ENCODE measurements at places on chromosomes 6 and 20.

DNA sequence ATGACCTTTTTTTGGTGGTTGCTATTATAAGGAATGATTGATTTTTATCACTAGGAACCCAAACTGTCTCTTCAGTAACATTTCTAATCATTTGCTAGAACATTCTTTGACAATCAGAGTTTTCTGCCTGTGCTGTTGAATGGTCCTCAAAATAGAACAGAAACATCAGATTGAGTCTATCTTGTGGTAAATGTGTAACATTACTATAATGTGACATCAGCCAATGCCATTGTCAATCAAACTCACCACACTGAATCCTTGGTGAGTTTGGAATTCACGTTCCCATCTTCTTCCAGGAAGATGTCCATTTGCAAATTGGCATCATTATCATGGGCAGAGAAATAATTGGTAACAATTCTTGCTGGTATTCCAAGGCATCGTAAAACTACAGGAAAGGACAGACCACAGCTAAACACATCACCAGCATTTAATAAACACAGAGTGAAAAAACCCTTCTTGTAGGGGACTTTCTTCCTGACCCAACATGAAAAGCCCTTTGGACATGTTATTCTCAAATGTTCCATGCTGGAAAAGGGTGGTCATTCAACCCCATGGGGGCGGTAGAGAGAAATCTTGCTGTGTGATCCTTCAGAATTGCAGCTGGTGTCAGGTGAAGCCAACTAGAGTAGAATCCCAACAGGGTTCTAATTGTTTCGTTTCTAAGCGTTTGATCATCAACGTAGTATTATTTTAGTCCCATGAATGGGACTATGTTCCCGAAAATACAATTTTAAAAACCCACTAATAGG lies 98.5 kb downstream of the F13A1 start:
- no peak for DNase-seq

DNA sequence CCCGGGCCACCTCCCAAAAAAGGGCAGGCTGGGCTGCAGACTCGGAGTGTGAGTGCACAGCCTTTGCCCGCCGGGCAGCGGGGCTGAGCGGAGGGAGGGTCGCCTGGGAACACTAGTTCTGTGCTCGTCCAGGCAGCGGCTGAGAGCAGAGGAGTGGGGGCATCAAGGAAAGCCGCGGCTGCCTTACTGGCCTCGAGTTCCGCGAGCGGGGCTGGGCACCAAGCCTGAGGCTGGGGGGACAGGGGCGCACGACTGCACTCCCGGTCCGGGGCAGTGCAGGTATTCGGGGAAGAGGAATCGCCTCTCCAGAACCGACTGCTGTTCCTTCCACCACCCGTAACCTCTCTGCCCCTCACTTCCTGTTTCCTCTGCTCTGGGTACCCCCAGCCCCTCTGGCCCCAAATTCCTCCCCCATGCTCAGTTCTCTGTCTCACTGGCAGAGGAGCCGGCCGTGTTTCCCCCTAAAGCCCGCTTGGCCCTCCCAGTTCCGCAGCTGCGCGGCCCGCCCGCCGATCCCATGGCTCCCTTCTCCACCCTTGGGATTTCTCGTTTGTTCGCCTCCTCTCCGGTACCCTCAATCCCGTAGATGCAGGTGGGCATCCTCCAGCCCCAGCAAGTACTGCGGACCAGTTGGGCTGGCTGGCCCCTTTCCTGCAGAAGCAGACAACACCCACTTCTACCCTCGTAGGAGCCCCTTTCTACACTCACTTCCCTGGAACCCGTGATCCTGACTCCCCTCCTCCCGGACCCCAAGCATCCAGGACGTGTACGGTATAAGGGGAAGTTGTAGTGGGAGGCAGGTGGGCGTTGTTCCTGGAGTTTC lies 5.1 kb downstream of the RING1 start:
- no peak for DNase-seq

DNA sequence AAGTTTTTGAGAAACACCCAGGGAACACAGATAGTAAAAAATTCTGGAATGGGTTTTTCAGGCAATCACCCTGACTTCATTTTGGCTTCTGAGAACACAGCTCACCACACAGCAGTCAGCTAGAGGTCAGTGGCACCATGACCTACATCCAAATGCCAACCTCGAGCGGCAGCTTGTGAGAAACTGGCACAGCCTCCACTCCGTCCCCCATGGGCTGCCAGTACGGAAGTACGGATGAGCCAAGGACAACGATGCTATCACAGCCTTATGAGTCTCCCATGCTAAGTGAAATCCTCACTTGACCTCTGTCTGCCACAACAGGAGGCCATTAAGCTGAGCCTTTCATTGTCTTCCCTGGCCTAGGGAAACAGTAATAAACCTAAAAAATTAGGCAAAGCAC lies 32.0 kb downstream of the KIF16B start:
- DNase-seq: no peak

DNA sequence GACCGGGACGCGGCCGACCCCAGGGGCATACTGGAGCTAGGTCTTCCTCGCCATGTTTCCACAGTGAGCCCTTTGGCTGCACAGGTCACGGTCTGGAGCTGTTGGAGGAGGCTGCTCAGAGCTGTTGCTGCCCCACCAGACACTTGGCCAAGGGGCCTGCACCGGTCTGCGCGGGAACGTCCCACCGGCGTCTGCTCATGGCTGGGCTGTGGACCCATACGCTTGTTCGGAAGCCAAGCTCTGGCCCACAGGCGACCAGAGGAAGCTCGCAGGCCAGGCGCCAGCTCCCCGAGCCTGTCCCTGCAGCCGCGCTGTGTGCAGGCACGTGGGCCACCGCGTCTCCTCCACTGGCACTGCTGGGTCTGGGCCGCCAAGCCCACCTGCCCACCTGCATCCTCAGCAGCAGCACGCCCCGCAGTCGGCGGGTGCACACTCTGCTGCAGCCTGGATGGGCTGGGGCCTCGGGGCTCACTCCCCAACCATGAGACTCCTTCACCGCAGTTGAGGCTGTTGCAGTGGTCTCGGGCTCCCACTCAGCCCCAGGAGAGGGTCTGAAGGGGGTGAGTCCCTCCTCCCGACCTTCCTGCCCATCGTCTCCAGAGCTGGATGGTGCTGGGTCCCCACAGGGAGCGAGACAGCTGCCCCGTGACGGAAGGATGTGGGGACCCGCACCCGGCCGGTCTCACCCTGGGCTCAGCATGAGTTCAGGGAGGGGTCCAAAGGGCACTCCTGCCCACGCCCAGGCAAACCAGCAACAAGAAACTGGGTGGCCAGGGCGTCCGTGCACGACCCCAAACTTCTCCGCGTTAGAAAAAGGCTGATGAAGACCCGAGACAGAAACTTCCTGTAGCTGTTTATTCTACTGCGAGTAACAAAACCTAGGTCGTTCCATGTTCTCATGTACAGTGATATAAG lies 15.5 kb upstream of the TCFL5 start:
- DNase-seq: no peak

DNA sequence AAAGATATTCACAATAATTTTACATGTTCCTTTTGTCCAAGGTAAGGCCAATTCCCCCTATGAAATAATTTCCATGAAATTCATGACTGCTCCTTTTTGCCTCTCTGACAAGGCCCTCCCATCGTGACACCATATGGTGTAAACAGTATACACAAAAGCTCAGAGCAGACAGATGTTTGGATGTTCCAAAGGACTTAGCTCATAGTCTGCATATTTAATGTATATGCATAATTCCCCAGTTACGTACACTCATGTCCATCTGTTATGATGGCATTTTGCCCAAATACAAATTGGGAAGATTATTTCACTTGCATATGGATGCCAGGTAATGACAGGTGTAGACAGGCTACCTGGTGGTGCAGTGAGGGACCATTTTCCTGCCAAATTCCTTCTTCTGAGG lies 376.5 kb downstream of the KHDRBS2 start:
- no peak for DNase-seq

- no peak for DNase-seq
Observed at GRCh38 chr6:80886475-80886874, 780.0 kb downstream of the BCKDHB start.

DNA sequence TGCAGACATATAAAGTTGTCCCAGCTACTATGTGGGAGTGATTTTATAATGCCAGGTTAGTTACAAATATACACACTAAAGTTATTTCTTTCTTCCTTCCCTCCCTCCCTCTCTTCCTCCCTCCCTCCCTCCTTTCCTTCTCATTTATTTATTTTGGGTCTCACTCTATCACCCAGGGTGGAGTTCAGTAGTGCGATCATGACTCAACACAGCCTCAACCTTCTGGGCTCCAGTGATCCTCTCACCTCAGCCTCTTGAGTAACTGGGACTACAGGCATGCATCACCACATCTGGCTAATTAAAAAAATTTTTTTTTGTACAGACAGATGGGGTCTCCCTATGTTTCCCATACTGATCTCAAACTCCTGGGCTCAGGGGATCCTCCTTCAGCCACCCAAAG lies 59.2 kb downstream of the PHF20 start:
- DNase-seq: no peak

DNA sequence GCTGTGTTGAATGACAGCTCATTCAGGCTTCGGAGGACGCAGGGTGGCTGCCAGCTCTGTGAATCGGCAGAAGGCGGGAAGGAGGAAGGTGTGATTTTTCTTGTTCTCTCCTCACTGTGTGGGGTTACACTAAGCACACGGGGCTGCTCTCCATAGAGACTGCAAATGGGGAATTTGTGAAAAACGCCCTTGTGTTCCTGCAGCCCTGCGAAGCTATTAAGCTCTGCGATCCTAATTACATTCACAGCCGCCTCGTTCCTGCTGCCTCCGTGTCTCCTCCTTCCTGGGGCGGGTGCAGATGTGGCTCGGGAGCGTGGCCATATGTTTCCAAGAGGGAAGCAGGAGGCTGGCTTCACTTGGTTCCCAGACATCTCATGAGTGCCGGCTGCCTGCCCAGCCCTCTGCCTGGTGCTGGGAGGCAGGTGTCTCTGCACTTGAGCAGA lies 124.0 kb downstream of the TOX2 start:
- no peak for DNase-seq

GRCh38 chr20:20624914-20625313 lies 87.5 kb downstream of the RALGAPA2 start:
- no peak for DNase-seq

- DNase-seq: no peak
Observed at GRCh38 chr6:161583584-161583983, 309.7 kb upstream of the AGPAT4 start.

GRCh38 chr6:37323580-37323979 lies 30.2 kb upstream of the RNF8 start:
- no peak for DNase-seq

GRCh38 chr6:11317885-11318771 lies 85.7 kb upstream of the NEDD9 start:
- DNase-seq: peak; percentile 62

DNA sequence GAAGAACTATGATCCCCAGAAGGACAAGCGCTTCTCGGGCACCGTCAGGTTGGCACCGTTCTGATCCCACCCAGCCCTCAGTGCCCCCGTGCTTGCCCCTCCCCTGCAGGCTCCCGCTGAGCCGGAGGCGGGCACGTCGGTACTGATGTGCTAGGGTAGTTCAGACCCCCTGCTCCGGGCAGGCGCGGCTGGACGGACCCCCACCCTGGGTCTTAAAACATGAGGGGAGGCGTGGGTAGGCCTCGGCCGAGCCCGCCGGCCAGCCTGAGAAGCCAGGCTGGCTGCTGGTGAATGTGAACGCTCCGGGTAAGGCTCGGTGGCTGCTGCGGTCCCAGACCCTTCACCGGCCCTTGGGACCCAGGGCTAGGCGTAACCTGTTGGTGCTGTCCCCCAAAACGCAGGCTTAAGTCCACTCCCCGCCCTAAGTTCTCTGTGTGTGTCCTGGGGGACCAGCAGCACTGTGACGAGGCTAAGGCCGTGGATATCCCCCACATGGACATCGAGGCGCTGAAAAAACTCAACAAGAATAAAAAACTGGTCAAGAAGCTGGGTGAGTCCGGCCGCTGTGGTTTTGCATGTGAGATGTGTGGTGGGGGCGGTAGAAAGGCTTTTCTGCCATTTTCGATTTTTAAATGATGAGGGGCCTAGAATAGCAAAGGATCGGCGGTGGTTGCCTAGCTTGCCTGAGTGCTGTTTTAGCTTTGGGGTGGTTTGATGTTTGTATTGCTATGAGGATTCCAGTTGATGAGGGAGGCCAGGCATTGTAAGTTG lies 964 bp downstream of the RPL10A start:
- DNase-seq: no peak

- DNase-seq: no peak
Observed at GRCh38 chr20:931401-931800, 15.3 kb upstream of the ANGPT4 start.

- no peak for DNase-seq
Observed at GRCh38 chr6:75935473-75935793, 137.0 kb downstream of the IMPG1 start.

DNA sequence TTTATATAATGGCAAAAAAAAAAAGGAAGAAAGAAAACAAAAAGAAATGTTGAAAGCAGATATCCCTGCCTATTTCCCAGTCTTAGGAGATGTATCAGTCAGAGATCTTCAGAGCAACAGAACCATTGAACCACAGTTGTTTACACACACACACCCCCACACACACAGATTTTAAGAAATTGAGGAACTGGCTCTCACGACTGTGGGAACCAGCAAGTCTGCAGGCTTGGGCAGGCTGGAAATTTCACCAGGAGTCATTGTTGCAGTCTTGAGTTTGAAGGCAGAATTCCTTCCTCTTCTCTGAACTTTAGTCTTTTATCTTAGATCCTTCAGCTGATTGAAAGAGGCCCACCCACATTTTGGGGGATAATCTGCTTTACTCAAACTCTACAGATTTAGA lies 380.9 kb downstream of the CDKAL1 start:
- DNase-seq: no peak

DNA sequence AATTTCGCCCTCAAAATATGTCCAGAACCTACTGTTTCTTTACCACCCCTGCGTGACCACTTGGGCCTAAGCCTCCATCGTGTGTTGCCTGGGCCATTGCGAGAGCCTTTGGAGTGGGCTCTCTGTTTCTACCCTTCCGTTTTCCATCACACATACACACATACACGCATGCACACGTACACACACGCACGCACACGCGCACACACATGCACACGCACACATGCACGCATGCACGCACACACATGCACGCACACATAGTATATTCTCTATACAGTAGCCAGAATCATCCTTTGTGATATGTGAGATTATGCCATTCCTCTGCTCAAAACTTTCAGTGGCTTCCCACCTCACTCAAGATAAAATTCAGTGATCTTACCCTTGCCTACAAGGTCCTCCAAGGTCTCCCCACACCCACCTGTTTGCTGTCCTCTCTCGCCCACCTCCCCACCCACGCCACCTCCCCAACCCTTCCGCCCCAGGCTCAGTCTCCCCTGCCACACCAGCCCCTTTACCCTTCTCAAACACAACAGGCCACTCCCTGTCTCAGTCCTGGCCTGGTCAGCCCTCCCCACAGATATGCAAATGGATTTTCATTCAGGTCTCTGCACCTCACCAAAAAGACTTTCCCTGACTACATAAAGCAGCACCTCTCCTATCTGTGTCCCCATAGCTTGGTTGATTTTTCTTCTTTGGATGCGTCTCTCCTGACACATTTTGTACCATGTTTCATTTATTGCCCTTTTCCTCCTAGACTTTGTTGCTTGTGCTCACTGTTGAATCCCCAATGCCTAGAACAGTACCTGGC lies 559.6 kb downstream of the CD83 start:
- DNase-seq: no peak

DNA sequence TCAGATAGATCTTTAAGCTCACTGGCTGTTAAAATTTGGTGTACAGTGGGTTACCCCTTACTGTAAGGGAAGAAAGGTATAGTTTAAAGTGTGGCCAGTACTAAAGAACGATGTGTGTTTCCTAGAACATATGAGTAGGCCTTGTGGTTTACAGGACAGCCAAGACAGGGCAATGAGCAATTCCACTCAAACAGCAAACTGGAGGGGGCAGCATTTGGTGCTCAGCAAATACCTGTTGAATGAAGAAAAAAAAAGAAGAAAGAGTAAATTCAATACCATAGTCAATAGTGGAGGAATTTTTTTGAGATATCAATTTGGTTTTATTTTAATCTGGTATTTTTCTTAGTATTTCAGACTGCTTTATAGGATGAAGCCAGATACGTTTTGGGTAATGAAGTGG lies 3.8 kb upstream of the NCOA5 start:
- DNase-seq: no peak

Data from stimulated activated CD4-positive, alpha-beta T cell treated with anti-CD3 and anti-CD28 coated beads, TNF-alpha, amount 100 ng/mL, for 48 hours (primary cell).